Activated T-cell treated with anti-CD3 and anti-CD28 coated beads, Interleukin-2, amount 50 U/mL, for 4 hours (primary cell): ENCODE measurements at places on chromosomes 7 and 10.

- DNase-seq = no peak
Measured at GRCh38 chr7:3537210-3537875, 236.3 kb downstream of the SDK1 start.

DNA sequence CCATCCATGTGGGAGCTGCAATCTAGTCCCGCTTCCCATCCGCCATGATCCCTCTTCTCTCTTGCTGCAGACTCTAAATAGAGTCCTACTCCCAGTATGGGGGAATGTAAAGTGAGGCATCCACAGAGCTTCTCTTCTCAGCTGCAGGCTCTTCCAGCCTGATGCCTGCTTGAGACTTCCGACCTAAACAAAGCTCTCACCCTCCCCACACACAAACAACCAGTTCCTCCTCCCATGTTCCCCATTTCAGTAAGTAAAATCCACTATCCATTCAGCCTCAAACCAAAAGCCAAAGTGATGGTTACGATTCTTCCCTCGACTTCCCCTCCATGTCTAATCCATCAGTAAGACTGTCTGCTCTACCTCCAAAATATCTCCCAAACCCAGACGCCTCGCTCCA lies 108.2 kb upstream of the NFE2L3 start:
- no peak for DNase-seq

DNA sequence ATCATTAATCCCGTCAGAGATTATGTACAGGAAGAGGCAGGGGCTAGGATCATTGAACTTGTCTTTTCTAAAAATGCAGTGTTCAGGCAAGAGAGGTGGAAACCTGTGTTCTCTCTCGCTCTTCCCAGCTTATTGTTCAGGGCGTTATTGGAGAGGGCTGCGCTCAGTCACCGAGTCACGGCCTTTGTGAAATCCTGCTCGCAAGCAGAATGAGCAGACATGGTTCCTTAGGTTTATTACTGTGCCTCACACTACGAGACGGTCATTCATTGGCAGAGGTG lies 631 bp upstream of the PRKRIP1 start:
- no peak for DNase-seq

GRCh38 chr10:117778241-117778640 lies 235.7 kb downstream of the EMX2 start:
- no peak for DNase-seq

- no peak for DNase-seq
Measured at GRCh38 chr7:7550663-7551062, 15.0 kb upstream of the COL28A1 start.

DNA sequence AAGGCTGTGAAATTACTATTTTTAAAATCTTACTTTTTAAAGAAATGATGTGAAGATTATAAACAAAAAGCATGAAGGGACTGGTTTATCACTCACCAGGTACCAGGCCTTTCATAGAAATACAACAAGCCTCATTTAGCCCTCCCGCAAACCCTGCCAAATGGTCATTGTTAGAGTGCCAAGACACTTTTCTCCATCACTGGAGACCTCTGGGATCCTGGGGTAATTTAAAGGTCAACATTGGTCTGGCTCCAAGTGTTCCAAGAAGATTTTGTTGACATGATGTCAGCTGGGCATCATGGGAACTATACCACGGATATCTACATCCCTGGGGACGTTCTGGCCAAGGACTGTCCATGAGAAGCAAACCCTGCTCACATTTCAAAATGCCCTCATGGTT lies 138.0 kb upstream of the FRMD4A start:
- DNase-seq = no peak

GRCh38 chr7:1120791-1121190 lies 32.9 kb downstream of the GPER1 start:
- DNase-seq = no peak

DNA sequence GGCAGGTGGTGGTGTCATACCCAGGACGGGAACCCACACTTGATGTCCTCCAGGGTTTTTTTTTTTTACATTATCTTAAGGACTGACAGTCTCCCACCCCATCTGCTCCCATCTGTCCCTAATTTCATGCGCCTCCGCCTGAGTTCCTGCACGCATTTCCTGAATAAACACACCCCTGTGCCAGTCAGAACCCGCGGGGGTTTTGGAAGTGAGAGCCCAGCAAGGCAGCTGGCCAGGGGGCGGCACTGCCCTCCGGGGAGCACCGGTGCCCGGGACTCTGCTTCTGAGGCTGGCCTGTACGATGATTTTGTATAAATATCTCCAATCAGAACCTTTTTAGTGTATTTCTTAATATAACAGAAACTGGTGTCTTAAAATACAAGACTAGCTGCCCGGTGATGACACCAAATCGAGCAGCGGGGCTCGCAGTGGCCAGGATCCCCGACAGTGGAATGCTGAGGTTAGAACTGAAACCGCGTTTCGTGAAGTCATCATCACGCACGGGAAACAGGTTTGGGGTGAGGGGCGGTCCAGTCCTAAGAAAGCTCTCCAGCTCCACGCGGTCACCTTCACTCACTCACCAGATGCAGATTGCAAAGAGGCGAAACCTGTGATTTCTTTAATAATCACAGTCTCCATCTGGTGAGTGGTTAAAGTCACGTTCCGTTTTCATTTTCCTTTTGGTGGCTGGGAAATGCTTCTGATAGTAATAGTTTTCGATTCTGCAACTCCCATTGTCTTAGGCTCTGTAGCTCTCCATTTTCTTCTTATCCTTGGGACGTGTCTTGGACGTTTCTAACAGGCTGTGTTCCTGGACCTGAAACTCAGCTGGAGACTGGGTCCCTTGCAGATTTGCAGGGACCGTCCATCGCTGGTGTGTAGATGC lies 19.7 kb downstream of the BNIP3 start:
- no peak for DNase-seq
